Fibroblast of skin of left quadriceps (primary cell): ENCODE measurements at places on chromosomes 7 and 10.

DNA sequence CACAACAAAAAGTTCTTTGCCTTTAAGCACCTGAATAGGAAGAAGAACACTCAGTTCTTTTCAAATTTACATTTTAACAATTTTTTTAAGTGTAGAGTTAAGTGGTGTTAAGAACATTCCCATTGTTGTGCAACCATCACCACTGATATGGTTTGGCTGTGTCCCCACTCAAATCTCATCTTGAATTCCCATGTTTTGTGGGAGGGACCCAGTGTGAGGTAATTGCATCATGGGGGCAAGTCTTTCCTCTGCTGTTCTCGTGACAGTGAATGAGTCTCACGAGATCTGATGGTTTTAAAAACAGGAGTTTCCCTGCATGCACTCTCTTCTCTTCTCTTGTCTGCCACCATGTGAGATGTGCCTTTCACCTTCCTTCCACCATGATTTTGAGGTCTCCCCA, 155.7 kb downstream of the PLXNA4 start:
- DNase-seq = no peak

GRCh38 chr10:92995509-92995908, 65.1 kb upstream of the CYP26C1 start:
- no peak for DNase-seq

GRCh38 chr10:130160775-130161174, 24.6 kb downstream of the GLRX3 start:
- no peak for DNase-seq

- no peak for DNase-seq
Measured at GRCh38 chr10:119537953-119538630, 4.4 kb downstream of the RGS10 start.

- DNase-seq = peak; percentile 85
Measured at GRCh38 chr10:17643755-17644484, at the start of gene STAM. Gene STAM, plus strand, starts transcription at chr10:17644151. Its CDS starts 189 bp downstream, at chr10:17644340.

DNA sequence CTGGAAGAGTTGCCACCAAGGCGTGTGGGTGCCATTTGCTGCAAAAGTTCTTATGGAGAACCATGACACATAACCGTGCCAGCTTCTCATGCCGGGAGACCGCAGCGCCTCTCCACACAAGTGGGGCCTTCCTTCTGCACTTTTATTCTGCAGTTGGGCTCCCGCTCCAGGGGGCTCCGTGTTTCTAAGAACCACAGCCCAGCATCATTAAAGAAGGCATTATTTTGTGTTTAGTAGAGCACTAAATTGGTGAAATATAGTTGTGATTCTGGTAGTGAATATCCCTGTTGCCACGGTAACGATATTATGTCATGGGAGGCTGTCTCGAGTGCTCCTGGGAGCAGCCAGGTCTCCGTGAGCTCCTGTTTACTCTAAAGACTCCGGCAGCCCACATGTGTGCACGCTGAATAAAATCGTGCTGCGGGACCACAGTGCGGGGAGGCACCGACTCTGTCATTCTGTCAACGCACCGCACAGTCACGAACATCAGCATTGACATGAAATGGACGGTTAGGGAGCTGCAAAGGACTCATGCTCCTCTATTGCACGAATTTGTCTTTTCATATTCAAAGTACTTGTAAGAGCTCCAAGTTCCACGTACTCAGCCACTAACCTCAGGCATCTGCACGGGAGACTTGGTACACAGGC, 68.8 kb upstream of the PITRM1 start:
- DNase-seq = no peak

GRCh38 chr7:99720800-99721595, 14.0 kb downstream of the CYP3A7 start:
- no peak for DNase-seq

GRCh38 chr7:120981888-120982615, 6.5 kb upstream of the CPED1 start:
- DNase-seq = no peak

- no peak for DNase-seq
Measured at GRCh38 chr7:100016215-100016901, 962 bp downstream of the ZKSCAN1 start.

DNA sequence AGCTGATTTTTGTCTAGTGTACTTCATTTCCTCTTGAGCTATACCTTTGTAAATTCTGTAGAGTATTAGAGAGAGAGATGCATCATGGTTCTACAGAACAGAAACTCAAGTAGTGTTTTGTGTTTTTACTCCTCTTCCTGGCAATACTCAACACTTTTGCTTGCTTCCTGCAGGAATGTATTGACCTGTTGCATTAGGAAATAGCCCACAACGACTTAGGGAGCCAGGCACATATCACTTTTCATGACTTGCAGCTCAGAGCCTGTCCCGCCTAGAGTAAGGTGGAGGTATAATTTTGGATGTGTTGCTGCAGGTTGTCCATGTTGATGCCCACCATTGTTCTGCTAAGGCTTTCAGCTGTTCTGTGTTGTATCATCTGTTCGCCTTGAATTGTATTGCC, 216.3 kb downstream of the SDK1 start:
- DNase-seq = no peak

DNA sequence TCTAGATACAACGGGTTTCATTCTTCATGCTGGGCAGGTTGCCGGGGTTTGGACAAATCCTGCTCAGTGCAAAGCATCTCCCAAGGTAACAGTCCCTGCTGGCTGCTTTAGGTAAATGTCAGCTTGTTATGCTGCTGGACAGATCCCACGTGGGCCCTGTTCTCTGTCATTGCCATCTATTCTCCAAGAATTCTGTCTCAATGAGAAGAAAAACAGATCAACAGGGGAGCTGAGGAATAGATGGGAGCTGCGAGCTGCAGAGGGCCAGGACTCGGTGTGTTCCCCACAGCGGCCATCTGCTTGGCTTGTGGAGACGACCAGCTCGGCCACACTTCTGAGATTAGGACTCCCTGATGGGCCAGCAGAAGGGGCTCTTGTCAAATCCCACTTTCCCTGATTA, 235.2 kb downstream of the DPP6 start:
- no peak for DNase-seq

DNA sequence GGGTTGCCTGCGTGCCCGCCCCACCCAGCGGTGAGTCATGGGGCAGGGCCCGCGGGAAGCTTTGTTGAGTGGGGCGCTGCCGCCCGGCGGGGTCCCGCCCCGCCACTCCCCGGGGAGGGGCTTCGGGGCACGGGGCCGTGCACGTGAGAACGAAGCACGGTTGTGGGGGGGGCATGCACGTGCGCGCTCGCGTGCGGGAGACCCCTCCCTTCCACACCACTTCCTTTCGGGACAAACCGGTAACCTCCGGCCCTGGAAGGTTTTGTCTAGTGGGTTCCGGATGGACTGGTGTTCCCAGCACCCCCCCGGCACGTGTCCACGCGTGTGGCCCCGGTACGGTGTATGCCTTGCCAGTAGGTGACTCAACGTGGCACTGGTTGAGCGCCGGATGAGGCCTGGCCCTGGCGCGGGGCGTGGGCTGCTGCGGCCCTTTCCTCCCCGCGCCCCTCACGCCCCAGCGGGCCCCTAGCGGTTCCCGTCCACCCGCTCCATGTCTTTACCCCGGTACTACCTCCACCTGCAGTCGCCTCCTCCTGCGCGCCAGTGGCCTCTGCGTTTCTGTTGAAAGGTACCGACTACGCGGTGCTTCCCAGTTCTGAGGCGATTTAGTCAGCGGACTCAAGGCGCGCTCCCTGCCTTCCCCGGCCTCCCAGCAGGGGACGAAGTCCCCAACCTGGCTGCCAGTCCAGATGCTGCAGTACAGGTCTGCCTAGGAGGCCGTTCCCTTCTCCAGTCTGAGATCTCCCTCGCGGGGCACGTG, 3.1 kb downstream of the ADIRF start:
- DNase-seq = peak; percentile 58

GRCh38 chr10:80488539-80489066, 34.5 kb downstream of the TSPAN14 start:
- no peak for DNase-seq

DNA sequence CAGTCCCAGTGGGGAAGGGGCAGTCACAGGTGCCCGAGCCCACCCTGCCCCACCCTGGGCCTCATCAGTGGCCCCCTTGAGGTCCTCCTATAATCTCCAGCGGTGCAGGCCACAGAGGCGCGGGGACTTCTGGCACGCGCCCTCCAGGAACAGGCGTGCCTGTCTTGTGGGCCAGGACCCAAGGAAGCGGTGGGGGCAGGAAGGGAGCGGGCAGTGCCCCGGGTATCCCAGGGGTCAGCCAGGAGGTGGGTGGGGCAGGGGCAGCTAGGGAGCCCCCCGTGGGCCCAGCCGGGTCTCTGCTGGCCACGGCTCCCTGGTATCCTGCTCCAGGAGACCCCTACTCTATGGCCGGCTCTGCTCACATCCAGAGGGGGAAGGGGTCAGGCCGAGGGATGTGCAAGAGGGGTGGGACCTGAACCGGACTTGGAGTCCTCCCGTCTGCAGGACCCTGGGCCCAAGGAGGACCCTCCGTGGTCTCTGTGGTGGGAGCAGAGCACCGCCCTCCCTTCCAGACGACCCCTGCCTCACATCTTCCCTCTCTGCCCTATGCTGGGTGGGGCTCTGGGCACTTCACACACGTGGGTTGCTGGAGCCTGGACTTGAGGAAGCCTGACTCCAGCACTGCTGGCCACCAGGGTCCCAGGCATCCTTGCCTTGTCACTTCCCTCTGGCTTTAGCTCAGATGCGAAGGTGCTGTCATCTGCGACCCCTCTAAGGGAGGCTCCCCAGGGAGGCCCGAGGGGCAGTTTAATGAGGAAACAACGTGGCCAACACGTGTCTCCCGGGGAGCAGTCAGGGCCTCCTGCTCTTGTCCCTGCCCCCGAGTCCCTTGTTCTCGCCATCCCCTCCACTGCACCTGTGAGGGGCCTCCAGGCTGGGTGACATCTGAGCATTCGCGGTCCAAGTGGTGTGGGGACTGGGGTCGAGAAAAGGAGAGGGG, 18.3 kb upstream of the GRIFIN start:
- DNase-seq = no peak

GRCh38 chr10:93061594-93062513, 1.3 kb downstream of the CYP26C1 start:
- no peak for DNase-seq
